ENCODE measurements at places on chromosomes 7 and 10. TPM values are rescaled to one million over a fixed set of nuclear protein-coding genes. Genes with fewer than 3 reads are reported as not detected.
A peak's percentile ranks its signal among the peaks of the same experiment; 100 is the strongest.

DNA sequence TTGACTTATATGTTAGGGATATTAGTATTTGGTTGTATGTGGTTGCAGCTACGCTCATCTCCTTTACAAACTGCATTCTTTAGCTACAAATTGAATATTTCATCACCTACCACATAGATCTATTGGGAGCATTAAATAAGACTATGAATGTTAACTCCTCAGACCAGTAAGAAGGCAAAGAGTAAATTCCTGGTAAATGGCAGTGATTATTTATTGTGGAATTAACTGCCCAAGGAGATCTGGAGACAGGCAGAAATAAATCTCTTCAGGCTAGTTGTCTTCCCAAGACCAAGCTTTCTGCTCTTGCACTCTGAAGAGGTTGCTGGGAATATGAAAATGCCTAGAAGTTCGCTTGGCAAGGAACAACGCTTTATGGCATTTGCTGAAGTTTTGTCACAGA lies 74.6 kb downstream of the ANLN start:
- no peak for DNase-seq
- H3K27me3 ChIP-seq, result no peaks in the 10 kb centered on the region
- H3K27ac ChIP-seq, result no peak overlapping the region
- no peak overlapping the region for H3K4me3 ChIP-seq
- H3K36me3 ChIP-seq, result no peaks in the 10 kb centered on the region

- no peak for DNase-seq
- H3K36me3 ChIP-seq, result no peaks in the 10 kb centered on the region
- no peak overlapping the region for H3K27ac ChIP-seq
- H3K4me1 ChIP-seq, result peaks cover 12% of the 10 kb centered on the region
- H3K27me3 ChIP-seq, result no peaks in the 10 kb centered on the region
Observed at GRCh38 chr7:93115796-93116195, 2.0 kb downstream of the SAMD9 start.

GRCh38 chr7:128405471-128406313 lies 4.1 kb downstream of the IMPDH1 start:
- no peaks in the 10 kb centered on the region for H3K4me1 ChIP-seq
- peak; percentile 69 for DNase-seq
- H3K36me3 ChIP-seq, result peaks cover 8% of the 10 kb centered on the region
- H3K27ac ChIP-seq, result no peak overlapping the region
- no peaks in the 10 kb centered on the region for H3K27me3 ChIP-seq
- H3K4me3 ChIP-seq, result peak overlapping the region; percentile 48

The RNF133 gene
- total RNA-seq, result 5.0 TPM

DNA sequence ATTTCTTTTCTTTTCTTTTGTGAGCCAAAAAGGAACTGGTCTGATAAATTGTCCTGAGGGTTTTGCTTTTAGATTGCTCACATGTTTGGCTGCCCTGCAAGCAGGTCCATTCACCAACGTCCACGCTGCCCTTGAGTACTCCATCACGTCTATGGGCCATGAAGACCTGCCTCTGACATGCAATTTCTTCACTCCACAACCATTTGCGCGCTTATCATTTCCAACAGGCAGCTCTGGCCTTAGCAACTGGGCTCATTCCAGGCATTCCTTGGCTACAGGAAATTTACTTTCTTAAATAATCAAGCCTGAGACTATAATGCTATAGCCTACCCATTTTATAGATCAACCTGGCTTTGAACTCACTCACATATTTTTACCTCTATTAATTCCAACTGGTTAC lies 408.3 kb upstream of the C7orf33 start:
- no peak overlapping the region for H3K27ac ChIP-seq
- DNase-seq, result no peak
- H3K4me3 ChIP-seq, result no peak overlapping the region
- no peaks in the 10 kb centered on the region for H3K36me3 ChIP-seq
- H3K4me1 ChIP-seq, result no peaks in the 10 kb centered on the region

DNA sequence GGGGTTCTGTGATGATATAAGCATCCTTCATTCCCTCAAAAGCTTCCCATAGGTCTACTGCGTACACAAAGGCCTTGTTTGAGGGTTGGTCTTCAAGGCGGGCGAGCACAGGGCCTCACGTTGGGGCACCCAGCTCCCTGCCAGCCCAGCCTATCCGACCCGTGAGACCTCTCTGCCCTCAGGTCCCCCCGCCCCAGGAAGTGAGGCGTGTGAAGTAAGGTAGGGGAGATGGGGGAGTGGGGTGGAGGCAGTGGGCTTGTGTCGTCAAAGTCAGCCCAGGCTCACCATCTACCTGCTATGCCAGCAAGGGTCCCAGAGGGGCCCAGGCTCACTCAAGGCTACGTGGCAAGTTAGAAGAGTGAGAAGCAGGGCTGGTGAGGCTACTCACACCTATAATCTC lies 47.6 kb upstream of the ELFN1 start:
- no peaks in the 10 kb centered on the region for H3K36me3 ChIP-seq
- H3K27me3 ChIP-seq, result no peaks in the 10 kb centered on the region
- DNase-seq, result no peak
- H3K4me3 ChIP-seq, result no peak overlapping the region

DNA sequence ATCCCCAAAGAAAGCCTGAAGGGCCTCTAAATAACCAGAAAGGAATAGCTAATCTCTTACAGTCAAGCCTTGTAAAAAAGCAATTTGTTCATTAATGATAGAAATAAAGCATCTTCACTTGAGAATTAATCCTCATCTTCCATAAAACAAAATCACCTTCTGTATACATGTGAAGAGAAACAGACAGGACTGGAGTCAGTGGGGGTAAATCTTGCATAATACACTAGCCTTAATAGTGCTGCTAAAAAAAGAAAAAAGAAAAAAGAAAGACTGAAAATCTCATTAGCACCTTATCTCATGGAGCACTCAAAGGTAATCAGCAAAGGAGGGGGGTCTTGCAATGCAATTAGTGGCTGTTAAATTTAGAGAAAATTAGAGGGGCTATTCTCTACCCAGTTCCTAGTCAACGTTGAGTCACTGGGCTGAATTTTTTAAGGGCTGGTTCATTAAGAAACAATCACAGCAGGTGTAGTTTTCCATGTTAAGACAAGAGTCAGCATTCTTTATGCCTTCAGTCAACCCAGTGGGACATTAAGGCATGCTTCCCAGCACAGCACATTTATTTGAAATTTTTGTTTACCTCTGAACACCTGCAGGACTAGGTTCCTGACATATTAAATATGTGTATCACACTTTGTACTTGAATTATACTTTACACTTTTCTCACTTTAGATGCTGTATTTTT lies 1455.7 kb upstream of the CELF2 start:
- no peak overlapping the region for H3K27ac ChIP-seq
- H3K4me3 ChIP-seq, result no peak overlapping the region
- no peaks in the 10 kb centered on the region for H3K27me3 ChIP-seq
- no peak for DNase-seq
- no peaks in the 10 kb centered on the region for H3K4me1 ChIP-seq
